Astrocyte of the spinal cord (primary cell): ENCODE measurements at places on chromosomes 12 and 14.

- no peak for DNase-seq
Observed at GRCh38 chr12:51864833-51865670, 16.5 kb upstream of the FIGNL2 start.

DNA sequence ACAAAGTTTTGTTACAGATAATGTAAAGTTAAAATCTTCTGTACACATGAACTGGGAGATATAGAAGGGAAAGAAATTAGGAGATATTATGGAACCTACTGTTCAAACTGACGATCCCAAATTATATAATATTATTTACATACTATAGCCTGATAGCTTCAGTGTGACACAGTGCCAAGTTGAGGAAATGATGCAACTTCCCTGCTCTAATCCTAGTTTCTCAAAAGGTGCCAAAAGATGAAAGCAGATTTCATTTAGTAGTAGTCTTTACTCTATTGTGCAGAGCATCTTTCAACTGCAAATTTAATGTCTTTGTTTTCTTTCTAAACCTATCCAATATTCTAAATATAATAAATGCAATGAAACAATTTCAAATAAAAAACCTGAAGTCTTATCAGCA, 46.9 kb downstream of the COCH start:
- no peak for DNase-seq

DNA sequence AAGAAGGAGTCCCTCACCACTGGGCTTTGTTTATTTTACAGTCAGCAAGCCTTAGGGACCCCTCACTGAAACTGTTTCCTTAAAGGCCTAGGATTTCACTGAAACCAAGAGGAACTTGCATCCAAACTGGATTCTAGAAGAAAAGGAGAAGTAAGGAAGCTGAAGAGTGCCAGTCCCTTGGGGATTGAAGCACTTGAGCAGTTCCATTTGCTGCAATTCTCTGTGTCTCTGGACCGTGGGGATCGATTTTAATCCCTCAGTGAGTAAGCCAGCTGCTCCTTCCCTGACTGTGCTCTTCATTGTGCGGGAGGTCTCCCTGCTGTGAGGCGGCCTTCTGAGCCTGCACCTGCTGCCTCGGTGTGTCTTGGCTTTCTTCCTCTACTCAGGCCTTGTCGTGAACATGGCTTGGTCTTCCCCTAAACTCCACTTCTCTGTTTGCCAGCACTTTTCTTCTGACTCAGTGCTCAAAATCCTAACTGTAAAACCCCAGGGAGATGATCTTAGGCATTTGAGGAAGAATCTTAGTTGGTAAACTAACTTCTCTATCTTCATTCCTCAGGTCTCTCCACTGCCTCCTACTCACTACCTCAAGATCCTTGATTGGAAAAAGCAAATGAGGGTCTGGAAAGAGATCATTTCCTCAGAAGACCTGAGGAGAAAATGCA, 132.6 kb downstream of the SLC38A6 start:
- DNase-seq: no peak

- no peak for DNase-seq
Observed at GRCh38 chr14:77281852-77282410, 10.9 kb upstream of the NGB start.
